Activated CD4-positive, alpha-beta T cell treated with anti-CD3 and anti-CD28 coated beads for 4 hours (primary cell): ENCODE measurements at places on chromosomes 11 and 22.

GRCh38 chr11:80034801-80035200 lies 594.0 kb upstream of the TENM4 start:
- DNase-seq: no peak

GRCh38 chr11:61516675-61517572 lies 8.4 kb downstream of the LRRC10B start:
- peak; percentile 54 for DNase-seq

DNA sequence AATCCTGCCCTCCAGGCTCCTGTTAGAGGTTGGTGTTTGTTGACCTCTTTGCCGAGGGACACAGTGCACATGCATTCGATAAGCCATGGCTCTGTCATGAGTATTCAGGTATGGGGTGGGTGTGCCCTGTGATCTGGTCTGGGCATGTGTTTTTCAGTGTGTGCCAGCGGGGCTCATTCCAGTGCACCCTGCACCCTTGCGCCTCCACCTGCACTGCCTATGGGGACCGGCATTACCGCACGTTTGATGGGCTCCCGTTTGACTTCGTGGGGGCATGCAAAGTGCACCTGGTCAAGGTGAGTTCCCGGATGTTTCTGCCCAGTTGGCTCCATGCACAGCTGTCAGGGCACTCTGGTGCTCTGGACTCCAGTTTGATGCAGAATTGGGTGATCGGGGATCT lies 44.2 kb downstream of the OTOG start:
- DNase-seq: no peak

GRCh38 chr11:64020976-64021756 lies 14.6 kb upstream of the FLRT1 start:
- DNase-seq: no peak

GRCh38 chr11:12066056-12066798 lies 44.2 kb upstream of the MICAL2 start:
- no peak for DNase-seq

DNA sequence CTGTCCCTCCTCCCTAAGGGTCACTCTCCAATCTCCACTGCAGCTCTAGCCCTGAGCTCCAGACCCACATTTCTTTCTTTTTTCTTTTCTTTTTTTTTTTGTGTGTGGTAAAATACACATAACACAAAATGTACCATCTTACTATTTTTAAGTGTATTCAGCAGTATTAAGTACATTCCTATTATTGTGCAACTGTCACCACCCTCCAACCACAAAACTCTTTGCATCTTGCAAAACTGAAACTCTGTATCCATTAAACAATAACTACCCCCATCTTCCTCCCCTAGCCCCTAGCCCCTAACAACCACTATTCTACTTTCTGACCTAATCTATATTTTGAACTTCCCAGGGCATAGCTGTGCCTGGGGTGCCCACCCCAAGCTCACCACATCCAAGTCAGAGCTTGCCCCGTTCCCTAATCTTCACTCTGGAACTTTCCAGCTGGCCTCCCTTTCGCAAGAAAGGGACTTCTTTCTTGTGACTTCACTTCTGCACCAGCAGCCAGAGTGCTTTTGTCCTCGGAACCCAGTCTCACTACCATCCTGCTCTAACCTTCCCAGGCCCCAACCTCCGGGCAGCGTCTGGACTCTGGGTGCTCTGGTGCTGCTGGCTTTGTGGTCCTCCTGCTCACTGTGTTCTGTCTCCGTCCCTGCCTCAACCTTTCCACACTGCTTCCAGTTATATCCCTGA lies 30.7 kb downstream of the PARVG start:
- no peak for DNase-seq
